Cerebellar cortex (tissue), 1 donor: ENCODE measurements at places on chromosomes 2 and 18.

GRCh38 chr2:100527440-100528015, 35.3 kb upstream of the PDCL3 start:
- DNase-seq: no peak

GRCh38 chr18:9808295-9809241, 77.2 kb upstream of the TXNDC2 start:
- no peak for DNase-seq

DNA sequence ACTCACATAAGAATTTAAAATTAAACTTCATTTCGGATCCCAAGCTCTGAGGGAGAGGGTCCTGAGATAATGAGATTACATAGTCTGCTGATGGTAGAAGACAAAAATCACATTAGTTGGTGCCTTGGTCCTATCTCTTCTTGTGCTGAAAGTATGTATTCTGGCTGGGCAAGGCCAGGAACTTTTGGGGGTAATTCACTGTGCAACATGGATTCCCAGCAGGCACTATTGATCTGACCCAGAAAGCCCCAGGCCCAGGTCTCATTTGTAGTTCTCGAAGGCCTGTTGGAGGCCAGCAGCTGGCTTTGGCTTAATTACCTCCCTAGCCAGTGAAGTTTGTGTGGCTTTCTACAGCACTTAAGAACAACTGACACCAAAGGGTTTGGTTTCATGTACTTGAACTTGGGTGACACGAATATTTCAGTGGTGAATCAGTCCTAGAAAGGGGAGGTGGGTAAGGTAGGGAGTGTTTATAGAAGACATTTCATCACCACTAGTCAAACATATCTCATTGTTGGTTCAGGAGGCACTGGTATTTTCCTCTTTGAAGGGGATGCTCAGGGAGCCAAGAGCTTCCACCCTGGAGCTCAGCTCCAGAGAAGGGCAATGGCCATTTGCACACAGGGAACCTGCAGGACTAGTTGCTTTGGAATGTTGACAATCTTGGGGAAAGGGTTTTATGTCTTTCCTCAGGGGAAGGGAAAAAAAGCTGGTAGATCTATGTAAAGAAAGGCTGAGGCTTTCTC, 217.8 kb downstream of the OSR1 start:
- DNase-seq: no peak

DNA sequence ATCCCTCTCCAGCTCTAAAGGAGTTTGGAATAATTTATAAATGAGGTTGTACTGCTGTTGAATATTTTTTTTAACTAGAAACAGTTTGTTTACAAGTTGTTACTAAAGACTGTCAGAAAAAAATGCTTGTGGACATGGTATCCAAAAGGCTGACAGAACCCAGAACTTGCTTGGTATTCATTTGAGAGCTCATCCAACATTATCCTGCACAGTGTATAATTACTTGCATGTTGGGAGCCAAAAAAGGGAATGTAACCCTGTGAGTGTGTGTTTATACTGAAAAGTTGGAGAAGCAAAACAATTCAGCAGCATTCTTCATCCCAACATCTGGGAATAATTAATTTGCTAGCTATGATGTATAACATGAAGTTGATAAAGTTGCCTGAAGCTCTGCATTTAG, 42.1 kb upstream of the EHBP1 start:
- no peak for DNase-seq

DNA sequence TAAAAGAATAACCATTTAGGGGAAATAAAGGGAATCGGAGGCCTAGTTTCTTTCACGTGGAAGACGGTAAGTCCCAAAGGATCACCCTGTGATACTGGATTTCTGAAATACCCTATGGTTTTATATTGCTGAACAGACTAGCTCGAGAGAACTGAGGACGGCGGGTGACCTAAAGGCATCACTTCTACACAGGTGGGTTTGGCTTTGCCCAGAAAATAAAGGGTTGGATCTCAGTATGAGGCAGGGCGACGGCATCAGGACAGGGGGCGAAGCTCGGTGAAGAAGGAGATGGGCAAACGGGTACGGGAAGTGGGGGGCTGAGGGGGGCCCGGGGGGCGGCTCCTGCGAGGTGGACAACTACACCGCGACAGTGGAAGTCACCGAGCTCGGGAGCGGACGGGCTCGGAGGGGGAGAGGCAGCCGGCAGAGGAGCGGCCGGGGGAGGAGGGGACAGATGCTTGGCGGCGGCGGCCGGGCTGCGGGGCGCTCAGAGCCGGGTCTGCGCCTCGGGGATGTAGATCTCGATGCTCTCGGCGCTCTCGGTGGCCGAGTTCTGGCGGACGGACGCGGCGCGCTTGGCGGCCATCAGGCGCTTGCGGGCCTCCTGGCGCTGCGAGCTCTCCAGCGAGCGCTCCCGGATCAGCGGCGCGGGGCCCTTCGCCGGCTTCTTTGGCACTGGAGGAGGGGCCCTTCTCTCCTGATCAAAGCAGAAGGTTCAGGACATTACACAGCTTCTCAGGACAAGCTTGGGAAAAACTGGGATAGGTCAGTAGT, 48.9 kb downstream of the TGIF1 start:
- DNase-seq: no peak

GRCh38 chr18:72673242-72673641, 129.1 kb upstream of the CBLN2 start:
- no peak for DNase-seq

DNA sequence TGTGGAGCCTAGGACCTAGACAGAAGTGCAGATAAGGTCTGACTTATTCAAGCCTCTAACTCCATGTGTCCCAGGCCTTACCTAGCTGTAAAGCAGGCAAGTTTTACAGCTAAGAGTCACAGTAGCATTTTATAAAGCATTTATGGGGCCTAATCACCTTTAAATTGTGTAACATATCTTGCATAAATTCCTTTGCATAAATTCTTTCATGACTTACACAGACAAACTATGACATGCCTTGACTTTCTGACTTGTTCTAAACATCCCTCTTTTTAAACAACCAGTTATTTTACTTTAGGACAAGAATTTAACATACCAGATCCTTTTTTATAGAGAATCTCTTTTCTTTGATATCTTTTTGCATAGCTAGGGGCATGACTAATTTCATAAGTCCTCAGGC, 1257.8 kb upstream of the NRXN1 start:
- DNase-seq: no peak

DNA sequence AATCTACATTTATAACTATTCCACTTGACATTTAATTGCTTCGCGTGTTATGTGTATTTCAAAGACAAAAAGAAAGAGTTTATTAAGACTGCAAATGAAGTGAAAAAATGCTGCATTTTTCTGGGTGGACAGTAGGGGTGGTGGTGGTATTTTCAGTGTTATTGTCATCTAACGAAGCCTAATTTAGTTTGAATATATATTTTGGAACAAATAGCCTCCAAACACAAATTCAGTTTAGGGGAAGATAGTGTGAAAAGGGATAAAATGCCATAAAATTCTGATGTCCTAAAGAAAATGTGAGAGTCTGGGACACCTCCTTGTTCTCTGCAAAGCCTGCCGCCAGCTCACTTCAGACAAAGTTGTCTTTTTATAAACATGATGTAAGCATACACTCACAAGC, 425.1 kb downstream of the NRXN1 start:
- peak; percentile 53 for DNase-seq

- no peak for DNase-seq
Observed at GRCh38 chr18:47249314-47249981, 2.0 kb downstream of the SKOR2 start.

DNA sequence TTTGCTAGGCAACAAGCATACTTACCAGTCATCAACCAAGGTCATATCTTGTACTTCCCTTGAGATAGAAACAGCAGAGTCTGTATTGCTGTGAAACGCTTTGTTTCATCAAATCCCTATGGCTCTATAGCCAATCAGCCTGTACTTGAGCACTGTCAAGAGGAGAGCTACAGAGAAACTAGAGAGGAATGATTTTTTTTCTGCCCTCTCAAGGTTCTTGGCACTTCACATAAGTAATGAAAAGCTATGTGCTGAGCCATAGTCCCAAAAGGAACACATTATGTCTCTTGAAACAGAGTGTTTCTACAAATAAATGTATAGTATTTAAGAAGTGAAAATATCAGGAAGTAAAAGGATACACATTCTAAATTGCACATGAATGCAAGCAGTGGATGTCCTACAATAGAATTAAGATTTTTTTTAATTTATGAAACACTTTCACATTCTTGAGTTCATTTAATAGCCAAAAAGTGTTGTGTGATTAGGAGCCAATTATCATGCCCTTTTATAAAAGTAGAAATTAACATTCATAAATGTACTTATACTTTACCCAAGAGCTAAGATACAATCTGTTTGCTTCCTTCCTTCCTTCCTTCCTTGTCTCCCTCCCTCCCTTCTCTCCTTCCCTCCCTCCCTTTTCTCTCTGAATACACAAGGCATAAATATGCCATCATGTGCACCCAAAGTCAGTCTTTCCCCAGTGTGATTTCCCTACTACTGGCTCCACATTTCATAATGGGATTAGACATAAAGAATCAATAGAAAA, 131.8 kb downstream of the CSRNP3 start:
- no peak for DNase-seq

DNA sequence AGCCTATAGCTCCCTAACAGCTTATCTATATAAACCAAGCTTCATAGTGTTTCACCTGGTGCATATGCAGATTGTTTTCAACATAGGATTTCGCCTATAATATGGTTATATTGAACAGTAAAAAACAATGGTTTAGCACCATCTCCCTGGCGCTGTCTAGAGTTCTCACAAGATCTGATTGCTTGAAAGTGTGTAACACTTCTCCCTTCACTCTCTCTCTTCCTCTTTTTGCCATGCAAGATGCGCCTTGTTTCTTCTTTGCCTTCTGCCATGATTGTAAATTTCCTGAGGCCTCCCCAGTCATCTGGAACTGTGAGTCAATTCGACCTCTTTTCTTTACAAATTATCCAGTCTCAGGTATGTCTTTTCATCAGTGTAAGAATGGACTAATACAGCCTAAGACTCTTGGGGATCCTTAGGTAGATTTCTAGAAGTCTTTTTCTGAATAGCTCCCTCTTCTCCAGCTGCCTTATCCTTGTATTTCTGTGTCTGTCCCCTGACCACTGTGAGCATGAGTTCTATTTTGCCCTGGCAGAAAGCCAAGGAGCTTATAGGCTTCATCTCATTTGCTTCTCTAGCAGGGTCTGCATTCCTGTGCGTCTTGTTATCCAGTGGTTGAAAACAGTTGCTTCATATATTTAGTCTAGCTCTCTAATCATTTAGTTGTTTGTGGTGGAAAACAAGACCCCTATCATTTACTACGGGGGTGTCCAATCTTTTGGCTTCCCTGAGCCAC, 401.6 kb downstream of the GPD2 start:
- no peak for DNase-seq

GRCh38 chr2:170848587-170848986, 31.9 kb downstream of the GAD1 start:
- DNase-seq: no peak

GRCh38 chr2:43228756-43229659, 2.6 kb upstream of the ZFP36L2 start:
- no peak for DNase-seq

DNA sequence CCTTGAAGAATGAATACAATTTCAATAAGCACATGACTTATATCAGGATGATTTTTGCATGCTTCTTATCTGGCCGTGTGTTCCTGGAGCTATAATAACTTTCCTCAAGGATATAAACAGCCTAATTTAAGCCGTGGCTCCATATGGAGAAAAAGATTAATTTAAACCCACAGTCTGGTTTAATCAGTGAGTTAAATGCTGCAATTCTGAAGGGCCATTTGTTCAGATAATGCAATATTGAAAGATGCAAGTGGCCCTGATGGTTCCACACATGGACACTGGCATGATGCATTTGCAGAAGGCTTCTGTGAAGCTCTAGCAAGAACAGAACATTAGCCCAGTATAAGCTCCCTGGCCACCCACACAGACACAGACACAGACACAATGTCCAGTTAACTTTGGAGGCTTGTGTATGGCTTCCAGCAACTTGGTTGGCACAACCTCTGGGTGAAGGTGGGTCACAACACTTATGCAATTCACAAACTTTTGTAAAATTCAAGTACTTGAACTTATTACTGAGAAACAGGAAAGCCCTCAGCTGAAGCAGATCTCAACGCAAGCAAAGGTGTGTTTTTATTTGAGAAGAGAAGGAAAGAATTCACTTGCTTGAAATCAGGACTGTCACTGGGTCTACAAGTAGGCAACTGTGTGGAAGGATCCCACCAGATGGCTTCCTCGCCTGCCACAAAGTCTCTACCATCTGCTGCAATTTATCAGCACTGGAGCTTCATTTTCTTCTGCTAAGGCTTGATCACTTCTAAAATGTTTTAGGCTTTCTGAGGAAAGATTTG, 63.3 kb downstream of the MDH1 start:
- DNase-seq: no peak

DNA sequence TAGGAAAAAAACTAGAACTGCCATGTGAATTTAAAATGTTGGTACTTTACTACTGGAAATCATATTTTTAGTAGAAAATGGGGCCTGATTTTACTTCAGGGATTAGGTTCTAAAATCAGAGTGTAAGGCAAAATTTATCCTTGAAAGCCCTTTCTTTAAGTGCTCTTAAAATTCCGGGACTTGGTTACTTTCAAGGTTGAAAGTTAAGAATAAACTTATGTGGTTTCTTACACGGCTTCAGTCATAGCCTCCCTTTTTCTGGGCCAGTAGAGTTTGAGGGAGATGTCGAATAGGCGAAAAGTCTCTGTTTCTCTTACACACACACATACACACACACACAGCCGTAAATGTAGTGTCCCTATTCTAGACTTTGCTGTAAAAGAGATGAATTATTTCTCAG, 13.1 kb downstream of the KCNE4 start:
- no peak for DNase-seq

DNA sequence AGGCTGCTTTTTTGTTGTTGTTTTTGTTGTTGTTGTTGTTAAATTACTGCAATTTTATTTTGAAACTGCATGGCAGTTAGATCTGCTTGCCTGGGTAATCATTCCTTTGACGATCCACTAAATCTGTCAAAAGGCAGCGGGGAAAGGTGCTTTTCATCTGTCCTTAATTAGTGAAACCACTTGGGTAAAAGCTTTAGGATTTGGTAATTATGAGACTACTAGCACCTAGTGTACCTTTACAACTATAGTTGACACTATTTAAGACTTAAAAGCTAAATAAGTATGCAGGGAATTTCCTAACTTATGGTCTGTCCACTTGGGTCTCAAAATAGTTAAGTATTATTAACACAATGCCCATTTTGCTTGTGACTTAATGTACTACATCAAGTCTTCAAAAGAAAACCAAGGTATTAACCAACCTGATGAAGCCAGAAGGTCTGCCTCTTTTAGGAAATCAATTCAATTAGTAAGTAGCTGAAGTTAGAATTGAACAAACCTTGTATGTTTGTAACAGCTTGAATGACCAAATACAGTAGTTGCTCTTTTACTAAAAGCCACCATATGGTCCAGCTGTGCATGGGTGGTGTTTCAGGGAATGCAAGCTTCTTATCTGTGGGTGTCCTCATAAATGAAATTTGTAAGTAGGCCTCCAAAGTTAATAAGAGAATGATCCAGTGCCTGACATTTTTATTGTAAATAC, 44.8 kb downstream of the NAB1 start:
- DNase-seq: no peak

- no peak for DNase-seq
Observed at GRCh38 chr2:164620873-164621763, at the start of gene GRB14. GRB14 (minus strand) TSS chr2:164621482; CDS start chr2:164621309, 173 bp downstream.
